Cardiac septum (tissue), 1 donor: ENCODE measurements at places on chromosomes 3 and 15.
A peak's percentile ranks its signal among the peaks of the same experiment; 100 is the strongest.

GRCh38 chr3:127153506-127153815 is 39.5 kb upstream of the PRR23E start:
- peak; percentile 63 for DNase-seq

DNA sequence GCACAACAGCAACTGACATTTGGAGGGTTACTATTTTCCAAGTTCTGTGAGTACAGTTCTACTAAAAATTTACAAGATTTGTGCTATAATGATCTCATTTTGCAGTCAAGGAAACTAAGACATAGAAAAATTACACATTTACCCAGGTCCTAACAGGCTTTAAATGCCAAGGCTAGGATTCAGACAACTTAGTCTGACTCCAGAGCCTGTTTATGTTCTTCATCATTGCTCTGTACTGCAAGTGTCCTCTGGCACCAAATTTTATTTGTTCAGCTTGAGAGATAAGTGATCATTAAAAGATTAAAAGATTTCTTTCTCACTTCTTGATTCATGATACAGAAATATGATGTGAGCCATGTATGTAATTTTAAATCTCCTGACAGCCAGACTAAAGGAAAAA is 290.8 kb downstream of the UBE2E2 start:
- no peak for DNase-seq

DNA sequence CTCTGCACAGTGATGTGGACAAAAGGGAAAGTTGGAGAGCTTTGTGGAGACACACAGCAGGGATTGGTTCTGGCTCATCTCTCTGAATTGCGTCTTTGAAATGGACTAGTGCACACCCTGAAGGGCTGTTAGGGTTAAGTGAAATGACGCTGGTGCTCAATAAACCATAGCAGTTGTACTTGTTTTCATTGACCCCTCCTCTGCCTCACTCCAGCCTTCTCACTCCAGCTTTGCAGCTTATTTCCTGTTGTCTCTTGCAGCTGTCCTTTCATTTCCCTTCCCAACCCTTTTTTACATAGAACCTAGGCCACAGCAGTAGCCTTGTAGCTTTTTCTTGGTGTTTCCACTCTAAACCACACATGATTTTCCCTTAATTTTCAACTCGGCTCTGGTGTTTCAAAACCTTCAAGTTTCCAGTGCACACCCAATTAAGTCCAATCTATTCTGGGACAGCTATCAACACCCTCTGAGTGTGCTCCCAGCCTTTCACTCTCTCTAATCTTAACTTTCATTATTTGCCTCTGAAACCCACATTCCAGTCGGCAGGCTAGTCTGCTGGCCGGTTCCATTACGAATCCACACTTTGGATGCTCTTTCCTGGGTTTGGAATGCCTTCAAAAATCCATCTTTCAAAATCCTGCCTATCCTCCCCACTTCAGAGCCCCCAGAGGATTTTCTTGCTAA is 6.4 kb downstream of the C3orf52 start:
- DNase-seq: no peak

DNA sequence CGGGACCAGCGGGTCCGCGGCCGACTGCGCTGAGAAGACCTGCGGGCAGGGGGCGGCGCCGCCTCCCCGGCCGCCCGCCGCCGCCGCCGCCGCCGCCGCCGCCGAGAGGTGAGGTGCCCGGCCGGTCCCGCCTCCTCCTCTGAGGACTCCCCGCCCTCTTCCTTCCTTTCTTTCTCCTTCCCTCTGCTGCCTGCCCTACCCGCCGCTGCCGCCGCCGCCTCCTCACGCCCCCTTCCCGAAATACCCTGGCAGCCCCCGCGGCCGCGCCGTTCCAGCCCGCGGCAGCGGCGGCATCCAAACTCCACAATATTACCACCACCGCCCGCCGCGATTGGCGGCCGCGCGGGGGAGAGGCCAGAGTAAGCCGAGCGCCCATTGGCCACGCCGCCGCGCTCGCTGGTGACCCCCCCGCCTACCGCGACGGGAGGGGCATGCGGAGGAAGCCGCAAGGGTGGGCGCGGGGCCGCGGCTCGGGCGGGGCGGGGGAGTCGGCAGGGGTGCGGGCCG is 61.8 kb upstream of the ANKRD28 start:
- peak; percentile 89 for DNase-seq

GRCh38 chr15:37019479-37020433 is 80.6 kb downstream of the MEIS2 start:
- DNase-seq: no peak

GRCh38 chr15:35907511-35907910 is 361.5 kb upstream of the DPH6 start:
- no peak for DNase-seq

GRCh38 chr3:10223676-10224639 is 24.3 kb upstream of the TATDN2 start:
- DNase-seq: no peak

DNA sequence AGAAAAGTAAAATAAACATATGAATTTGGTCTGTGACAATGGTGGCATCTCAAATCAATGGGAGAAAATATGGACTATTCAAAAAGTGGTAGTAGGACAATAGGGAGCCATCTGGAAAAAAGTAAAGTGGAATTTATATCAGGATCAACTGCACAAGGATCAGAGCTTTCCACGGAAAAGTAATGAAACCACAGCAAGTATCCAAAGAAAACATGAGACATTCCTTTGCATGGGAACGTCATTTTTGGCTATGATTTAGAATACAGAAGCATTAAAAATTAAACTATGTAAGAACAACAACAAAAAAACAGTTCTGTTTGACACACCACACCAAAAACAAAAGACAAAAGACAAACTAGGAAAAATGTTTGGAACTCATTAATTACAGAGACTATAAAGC is 18.7 kb downstream of the CRBN start:
- DNase-seq: no peak

GRCh38 chr3:130941793-130942192 is 47.9 kb downstream of the ATP2C1 start:
- DNase-seq: no peak

- no peak for DNase-seq
Measured at GRCh38 chr3:171776411-171776810, 33.9 kb downstream of the PLD1 start.

DNA sequence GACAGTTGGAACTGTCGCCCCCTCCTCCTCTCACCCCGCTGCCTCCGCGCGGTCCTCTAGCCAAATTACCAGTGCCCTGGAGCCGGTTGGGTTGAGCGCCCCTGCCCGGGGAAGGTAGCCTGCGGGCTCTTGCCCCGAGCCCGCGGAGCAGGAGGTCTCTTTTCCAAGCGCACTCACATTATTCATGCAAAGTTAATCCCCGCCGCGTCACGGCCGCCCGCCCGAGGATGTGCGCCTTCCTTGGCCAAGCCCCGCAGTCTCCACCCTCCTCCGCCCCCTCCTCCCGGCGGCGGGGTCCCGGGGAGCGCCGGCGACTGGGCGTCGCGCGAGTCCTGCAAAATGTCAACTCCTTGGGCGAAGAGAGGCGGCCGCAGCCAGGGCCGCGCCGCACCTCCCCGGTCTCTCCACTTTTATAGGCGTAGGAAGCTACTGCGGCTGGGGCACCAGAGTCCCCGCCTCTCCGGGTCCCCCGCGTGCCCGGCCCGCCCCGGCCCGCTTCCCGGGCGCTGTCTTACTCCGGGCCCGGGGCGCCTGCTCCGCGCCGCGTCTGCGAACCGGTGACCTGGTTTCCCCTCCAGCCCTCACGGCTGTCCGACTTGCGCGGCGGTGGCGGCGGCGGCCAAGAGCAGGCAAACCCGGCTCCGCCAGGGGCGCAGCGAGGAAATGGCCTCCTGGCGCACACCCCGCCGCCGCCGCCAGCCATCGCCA is at the start of gene THRB:
TSS of gene THRB (minus strand) at position 233 of the 708 bp plus-strand sequence.
- peak; percentile 86 for DNase-seq

DNA sequence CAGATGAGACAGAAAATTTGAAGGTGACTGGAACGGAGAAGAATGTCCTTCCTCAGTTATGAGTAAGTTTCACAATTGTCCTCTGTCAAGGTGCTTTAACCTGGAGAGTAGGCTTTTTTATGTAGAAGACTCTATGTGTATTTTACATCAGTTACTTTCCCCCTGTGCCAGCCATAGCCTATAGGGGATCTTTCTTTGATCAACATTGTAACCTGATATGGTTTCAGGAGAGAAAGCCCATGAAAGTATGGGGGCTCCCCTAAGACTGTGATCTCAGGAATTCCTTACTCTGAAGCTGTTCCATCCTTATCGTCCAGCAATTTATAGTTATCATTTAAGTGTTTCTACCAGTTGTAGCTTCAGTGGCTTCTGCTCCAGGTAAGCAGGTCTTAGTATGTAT is 1076.3 kb upstream of the EPHA6 start:
- DNase-seq: no peak

DNA sequence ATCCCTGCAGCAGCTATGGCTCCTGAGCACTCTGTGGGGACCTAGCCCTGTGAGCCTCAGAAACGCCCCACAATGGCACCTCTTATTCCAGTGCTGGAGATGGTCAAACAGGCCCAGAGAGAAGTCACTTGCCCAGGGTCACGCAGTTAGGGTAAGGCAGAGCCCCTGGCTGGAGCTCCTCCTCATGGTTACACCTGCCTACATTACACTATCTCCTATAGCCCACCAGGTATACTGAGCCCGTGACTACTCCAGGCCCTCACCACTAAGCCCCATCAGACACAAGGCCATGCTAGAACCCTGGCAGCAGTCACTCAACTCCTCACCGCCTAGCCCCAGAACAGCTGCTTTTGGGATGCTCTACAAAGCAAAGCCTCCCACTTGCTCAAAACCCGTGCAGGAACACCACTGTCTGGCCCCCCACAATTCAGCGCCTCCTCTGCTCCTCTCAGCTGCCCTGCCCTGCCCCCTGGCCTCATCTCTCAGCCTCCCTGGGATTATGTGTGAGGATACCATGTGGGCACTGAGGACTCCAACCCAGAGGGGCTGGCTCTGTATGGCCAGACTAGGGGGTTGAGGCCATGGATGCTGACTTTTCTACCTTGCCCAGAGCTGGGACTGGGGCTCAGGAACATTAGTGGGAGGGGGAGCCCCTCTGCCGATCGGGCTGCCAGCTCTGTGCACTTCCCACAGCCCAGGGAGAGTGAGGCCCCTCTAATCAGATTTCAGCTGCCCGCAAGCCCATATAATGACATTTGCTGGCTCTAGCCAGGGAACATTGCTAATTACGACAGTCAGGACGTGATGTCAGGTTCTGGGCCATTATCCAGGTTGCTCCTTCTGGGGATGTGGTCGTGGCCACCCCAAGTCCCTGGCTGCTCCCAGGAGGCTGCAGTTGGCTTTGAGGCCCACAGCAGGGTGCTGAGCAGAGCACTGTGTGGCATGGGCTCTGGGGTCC is 4.0 kb downstream of the NT5DC2 start:
- DNase-seq: peak; percentile 74

DNA sequence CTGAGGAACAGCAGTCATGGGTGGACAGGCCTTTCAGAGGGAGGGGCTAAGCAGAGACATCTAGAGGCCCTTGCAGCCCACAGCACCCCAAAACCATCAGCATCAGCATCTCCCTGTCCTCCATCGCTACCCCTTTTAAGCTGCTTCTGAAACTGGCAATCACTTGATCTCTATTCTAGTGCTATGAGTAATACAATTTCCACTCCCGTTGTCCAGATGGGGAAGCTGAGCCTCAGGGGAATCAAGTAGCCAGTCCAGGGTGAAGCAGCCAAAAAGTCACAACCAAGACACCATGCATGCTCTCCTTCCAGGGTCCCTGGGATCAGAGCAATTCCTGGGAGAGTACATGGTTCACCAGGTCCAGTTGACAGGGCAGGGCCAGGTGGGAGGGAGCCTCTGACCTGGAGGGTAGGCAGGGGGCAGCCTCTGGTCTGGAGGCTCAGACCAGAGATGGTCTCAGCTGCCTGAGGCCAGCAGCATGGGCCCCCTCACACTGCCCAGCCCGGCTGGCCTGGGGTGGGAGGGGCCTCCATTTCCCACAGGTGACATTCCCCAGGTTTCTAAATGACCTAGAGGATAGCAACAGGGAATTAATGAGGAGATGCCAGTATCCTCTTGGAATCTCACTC is 30.0 kb downstream of the KLHL25 start:
- no peak for DNase-seq

GRCh38 chr3:159453945-159454344 is 534.7 kb upstream of the IL12A start:
- no peak for DNase-seq
